ENCODE measurements at places on chromosomes 16 and 17. TPM values are rescaled to one million over a fixed set of nuclear protein-coding genes. Genes with fewer than 3 reads are reported as not detected.

Gene RAP1GAP2
- 0.20 TPM for total RNA-seq

Gene KRT17
- 0.24 TPM for total RNA-seq

Gene PLXDC1
- total RNA-seq: 0.60 TPM

Gene AXIN2
- total RNA-seq: 4.9 TPM

Gene HOXB13
- total RNA-seq: not detected

Gene CA5A
- 0.13 TPM for total RNA-seq

Gene ANKRD40CL
- total RNA-seq: not detected

Gene ZNF750
- not detected for total RNA-seq

Gene C17orf100
- 1.6 TPM for total RNA-seq

All from activated T-helper 1 cell treated with anti-CD3 and anti-CD28 coated beads, Interleukin-12 subunit alpha, Interleukin-12 subunit beta, Interleukin-2, Interleukin-4 antibody, amounts not matched to agents 30 ng/mL and 10 ng/mL and 1 ng/mL, durations not matched to agents 14 hours and 24 hours and 36 hours (primary cell).